ENCODE measurements at places on chromosomes 7 and 10.

DNA sequence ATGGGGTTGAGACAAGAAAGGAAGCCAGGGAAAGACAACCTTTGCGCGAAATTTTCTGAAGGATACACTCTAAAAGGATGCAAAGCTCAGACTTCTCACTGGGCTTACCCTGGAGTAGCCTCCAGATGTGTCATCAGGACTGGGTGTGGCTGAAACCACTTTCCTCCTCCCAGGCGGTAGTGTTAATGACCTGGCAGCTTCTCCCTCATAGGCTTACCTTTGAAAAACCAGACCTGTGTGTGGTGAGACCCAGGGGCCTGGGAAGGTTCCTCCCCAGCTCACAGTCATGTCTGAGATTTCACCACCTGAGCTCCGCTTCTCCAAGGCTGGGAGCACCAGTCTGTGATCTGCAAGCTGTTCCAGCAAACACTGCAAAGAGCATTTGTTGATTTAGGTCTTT is 93.7 kb downstream of the EPC1 start:
- DNase-seq, result no peak

GRCh38 chr7:18684916-18685315 is 189.4 kb downstream of the HDAC9 start:
- no peak for DNase-seq

DNA sequence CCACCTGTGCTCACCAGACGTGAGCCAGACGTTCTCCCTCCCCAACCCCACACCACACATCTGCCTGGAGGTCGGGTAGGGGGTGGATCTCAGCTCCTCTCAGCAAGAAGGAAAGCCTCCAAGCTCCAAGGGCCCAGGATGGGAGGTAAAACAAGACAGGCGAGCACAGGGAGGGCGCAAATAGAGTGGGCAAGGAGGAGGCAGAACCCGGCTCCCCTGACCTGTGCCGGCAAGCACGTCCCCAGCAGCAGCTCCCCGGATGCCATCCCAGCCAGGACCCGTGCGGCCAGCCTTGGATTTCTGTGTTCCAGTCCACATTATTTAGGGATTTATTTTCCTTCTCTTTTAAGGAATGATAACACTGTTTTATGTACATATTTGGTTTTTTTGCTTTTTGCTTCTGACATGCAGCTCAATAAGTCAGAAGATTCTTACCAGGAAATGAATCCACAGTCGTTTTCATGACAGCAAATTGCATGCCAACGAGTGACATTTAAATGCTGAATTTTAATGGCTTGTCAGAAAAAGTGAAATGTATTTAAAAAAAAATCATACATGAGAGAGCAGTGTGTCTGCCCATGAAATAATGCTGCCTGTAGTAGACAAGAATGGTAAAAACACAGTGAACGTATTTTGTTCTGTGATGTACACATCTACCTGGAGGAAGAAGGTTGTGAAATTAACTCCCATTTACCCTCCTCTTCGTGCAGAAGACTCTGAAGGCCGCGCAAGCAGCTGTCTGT is 276.5 kb downstream of the PTPRN2 start:
- no peak for DNase-seq

- DNase-seq, result no peak
Measured at GRCh38 chr7:29564496-29565223, 1.0 kb downstream of the PRR15 start.

DNA sequence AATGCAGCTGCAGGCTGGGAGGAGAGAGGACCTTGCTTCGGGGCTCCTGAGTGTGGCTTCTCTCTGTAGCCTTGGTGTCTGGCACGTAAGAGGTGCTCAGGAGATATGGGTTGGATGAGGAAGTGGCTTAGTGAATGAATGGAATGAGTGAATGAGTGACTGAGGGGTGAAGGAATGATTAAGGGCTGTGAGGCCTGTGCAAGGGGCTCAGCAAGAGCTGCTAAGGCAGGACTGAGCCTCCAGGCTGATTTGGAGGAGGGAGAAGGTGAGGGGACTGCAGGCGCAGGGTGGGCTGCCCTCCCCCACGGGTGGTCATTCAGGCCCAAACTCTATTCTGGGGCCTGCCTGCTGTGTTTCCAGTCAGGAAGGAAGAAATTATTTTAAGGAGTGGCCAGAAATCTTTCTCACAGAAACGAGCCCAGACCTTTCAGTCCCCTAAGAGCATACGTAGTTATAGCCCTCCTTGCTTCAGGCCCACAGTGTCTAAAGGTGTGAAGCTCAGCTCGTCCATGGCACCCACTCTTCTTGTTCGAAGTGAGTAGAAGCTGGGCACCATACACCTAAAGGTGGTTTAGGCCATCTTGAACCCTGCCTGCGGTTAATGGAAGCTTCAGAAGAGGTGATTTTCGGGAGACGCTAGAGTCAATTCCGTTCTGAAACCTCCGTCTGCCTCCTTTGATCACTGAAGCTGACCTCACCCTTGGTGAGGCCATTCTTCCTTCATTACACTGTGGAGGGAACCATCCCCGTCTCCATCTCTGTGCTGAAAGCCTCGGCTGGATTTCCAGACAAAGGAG is 49.5 kb upstream of the SAMD8 start:
- DNase-seq, result no peak

DNA sequence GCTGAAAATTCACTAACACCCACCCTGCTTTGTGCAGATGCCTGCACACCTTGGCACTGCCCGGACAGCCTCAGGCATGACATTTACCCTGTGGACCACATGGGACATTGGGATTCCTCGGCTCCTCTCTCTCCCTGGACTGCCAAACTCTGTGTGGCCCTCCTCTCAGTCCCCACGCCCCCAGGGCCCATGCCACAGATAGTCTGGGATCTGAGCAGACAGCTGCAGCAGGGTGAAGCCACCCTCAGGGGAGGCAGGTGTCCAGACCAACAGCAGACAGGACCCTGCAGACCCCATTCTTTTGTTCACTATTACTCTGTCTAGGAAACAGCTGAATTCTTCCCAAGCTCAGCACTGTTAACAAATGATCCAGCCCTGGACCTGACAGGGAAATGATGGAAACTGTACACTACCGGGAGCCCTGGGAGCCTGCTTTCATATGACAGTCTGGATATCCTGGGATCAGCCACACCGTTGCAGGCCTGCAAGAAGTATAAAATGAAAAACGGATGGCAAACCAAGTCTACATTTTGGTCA is 83.4 kb downstream of the VOPP1 start:
- DNase-seq, result no peak

DNA sequence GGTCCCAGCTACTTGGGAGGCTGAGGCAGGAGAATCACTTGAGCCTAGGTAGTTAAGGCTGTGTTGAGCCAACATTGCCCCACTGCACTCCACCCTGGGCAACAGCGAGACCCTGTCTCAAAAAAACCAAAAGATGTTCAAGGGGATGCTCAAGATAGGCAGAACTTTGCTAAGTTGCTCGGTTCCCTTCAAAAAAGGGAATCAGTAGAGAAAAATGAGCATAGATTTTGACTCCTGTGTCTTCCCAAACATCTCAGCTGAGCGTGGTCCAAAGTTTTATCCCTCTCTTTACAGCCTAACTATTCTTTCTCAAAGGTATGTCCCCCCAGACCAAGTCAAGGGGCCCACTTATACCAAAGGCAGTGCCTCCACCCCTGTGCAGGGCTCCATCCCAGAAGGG is 14.0 kb downstream of the AGFG2 start:
- DNase-seq, result no peak

Data from RCC 7860 (cell line).